ENCODE measurements at places on chromosomes 2 and 18.

DNA sequence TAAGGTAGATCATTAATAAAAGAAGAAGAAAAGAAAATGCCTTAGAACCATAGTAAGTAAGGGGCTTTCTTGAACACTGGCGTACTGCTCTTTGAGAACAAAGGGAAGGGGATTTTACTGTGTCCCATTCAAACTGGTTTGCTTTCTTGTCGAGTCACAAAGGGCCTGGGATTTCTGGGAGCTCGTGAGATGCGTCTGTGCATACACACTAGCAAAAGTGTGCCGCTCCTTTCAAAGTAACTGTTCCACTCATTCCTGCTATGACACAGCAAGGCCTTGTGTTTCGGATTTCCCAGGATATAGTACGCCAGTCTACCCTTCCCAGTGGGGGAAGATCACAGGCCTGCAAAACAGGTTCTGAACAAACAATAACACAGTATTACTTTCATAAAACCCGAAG, 93.0 kb downstream of the KCTD18 start:
- DNase-seq: no peak

DNA sequence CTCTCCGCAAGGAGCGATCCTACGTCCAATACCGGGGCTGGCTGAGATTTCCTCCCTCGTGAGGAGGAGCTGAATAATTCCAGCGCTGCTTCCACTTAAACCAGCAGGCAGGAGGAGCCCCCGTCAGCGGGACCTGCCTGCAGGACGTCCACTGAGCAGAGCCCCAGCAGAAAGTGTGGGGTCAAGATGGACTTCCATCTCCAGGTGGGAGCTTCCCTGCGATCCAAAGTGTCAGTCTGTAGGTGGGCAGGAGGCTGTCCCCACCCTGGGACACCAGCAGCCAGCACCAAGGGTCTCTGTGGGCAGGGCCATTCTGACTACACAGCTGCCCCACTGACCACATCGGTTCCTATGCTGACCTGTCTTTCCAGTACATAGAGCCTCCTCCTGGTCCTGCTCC, 462 bp upstream of the OTOS start:
- no peak for DNase-seq

GRCh38 chr2:212052412-212053159, 486.0 kb downstream of the ERBB4 start:
- DNase-seq: no peak

DNA sequence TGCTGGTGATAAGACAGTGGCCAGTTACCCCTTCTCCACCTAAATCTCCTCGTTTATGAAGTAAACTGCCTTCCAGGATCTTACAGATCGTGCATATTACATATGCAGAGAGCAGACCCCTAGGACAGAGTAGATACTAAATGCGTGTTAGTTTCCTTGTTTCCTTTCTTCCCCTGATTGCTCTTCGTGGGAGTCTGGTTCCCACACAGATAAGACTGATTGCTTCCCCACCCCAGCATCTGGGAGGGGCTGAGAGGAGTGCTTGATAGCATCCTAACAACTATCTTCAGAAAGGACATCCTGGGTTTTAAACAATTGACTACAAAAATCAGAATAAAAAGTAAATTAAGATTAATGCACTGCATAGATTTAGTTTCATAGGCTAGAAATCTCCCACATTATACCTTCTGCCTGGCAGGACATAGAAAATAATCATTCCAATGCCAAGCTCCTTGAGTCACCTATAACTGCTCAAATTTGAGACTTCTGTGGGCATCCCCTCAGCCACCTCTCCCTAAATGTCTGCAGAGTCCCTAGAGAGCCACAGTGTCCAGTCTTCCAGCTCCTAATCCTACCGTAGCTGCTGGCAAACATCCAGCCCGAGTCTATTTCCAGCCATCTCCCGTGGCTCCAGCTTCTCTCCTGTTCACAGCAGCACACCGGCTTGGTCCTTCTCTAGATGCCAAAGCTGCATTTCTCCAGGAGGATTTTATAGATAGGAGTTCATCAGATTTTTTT, 128.3 kb downstream of the LRRC30 start:
- no peak for DNase-seq

GRCh38 chr2:142041996-142042395, 88.8 kb downstream of the LRP1B start:
- no peak for DNase-seq

DNA sequence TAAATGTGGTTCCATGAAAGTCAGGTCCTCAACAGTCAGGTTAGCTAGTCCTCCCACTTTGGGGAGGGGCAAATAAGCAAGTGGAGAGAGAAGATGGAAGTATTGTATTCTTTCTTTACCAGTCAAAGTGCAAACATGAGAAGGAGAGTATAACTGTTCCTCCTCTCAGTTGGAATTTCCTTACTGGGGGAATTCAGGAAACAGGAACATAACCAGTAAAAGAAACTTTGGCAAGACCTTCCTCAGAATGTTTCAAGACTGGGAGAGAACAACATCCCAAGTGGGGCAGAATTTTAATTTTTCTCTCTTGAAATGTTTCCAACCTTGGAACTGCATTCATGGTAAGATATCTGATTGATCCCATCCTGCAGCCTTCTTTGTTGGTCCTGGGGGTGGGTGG, 552.4 kb upstream of the TNP1 start:
- DNase-seq: no peak

DNA sequence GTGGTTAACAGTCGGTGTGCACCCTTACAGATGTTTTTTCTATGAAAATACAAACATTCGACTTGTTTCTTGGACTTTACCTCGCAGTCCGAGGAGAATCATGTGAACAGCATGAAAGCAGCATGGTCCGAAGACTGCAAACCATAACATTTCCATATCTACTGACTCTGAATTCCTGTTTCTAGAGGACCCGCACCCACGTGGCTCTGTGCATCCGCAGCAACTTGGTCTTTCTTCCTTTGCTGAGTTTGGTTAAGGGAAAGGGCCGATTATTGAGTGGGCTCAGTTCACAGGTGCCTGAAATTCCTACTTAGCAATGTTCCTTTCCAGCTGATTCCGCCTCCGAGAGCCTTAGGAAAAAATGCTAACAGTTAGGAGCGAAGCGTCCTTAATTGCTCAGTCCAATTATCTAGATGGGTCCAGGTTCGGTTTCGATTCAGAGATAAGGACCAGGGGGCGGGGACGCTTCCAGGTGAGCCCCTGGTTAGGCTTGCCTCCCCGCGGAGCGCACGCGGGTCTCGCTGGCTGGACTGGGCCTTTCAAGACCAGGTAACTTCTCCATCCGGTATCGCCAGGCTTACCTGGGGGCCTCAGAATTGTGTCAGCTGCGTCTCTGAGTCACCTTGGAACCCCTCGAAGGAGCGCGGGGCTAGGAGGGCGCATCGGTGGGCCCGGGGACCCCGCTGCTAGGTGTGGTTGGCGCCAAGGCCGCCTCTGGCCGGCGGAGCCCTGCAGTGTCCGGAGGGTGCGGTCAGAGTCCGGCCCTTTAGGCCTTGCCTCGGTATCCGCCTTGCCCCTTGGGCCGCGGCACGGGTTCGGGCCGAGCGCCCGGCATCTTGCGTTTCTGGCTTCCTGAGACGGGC, 1.1 kb upstream of the B3GNT2 start:
- DNase-seq: no peak

Data from stimulated activated CD8-positive, alpha-beta memory T cell treated with anti-CD3 and anti-CD28 coated beads, Interleukin-15, amount 100 ng/mL, for 24 hours (primary cell).